ENCODE measurements at places on chromosomes 4 and X. TPM values are rescaled to one million over a fixed set of nuclear protein-coding genes. Genes with fewer than 3 reads are reported as not detected.

CORIN gene
- total RNA-seq, result 0.48 TPM

OPRPN gene
- not detected for total RNA-seq

UNC5C gene
- total RNA-seq, result 9.2 TPM

MBNL3 gene
- total RNA-seq, result 15.9 TPM

INTS12 gene
- total RNA-seq, result 20.1 TPM

MND1 gene
- 0.90 TPM for total RNA-seq

HTN3 gene
- total RNA-seq, result not detected

INTU gene
- 17.4 TPM for total RNA-seq

BMP3 gene
- total RNA-seq, result 0.29 TPM

LRIT3 gene
- total RNA-seq, result 0.09 TPM

RASL11B gene
- 8.9 TPM for total RNA-seq

TIGD4 gene
- 0.38 TPM for total RNA-seq

ANOS1 gene
- total RNA-seq, result 0.95 TPM

GRID2 gene
- not detected for total RNA-seq

SCML2 gene
- 1.0 TPM for total RNA-seq

AMTN gene
- total RNA-seq, result not detected

SERTM2 gene
- total RNA-seq, result 0.28 TPM

ATP6AP2 gene
- 127 TPM for total RNA-seq

HPGD gene
- total RNA-seq, result 3.2 TPM

FAM9C gene
- total RNA-seq, result not detected

SSX4B gene
- not detected for total RNA-seq

CXorf65 gene
- total RNA-seq, result not detected

GSX2 gene
- total RNA-seq, result not detected

NLRP2B gene
- not detected for total RNA-seq

PRR32 gene
- not detected for total RNA-seq

GABRB1 gene
- not detected for total RNA-seq

CFI gene
- 33.9 TPM for total RNA-seq

DMP1 gene
- not detected for total RNA-seq

ZNF732 gene
- total RNA-seq, result 0.19 TPM

TCEAL3 gene
- total RNA-seq, result 113 TPM

C4orf50 gene
- total RNA-seq, result not detected

DRP2 gene
- total RNA-seq, result 0.57 TPM

RNF175 gene
- total RNA-seq, result not detected

NKX6-1 gene
- not detected for total RNA-seq

KIF4A gene
- total RNA-seq, result 0.37 TPM

IBSP gene
- total RNA-seq, result not detected

LGI2 gene
- total RNA-seq, result 52.3 TPM

C4orf54 gene
- 0.76 TPM for total RNA-seq

All from posterior vena cava (tissue), 2 donors.